Stimulated activated CD4-positive, alpha-beta T cell treated with anti-CD3 and anti-CD28 coated beads, Interleukin-1b, Interleukin-23, amount 100 ng/mL, for 1 hour (primary cell): ENCODE measurements at places on chromosomes 4 and X.

- no peak for DNase-seq
Measured at GRCh38 chr4:102592256-102592655, 91.1 kb downstream of the NFKB1 start.

- DNase-seq: peak; percentile 22
Measured at GRCh38 chr4:184100297-184100885, 117.3 kb downstream of the ENPP6 start.

- no peak for DNase-seq
Measured at GRCh38 chr4:181820553-181820952, 422.6 kb upstream of the TENM3 start.

GRCh38 chrX:71053217-71053621, 14.9 kb downstream of the SNX12 start:
- no peak for DNase-seq

DNA sequence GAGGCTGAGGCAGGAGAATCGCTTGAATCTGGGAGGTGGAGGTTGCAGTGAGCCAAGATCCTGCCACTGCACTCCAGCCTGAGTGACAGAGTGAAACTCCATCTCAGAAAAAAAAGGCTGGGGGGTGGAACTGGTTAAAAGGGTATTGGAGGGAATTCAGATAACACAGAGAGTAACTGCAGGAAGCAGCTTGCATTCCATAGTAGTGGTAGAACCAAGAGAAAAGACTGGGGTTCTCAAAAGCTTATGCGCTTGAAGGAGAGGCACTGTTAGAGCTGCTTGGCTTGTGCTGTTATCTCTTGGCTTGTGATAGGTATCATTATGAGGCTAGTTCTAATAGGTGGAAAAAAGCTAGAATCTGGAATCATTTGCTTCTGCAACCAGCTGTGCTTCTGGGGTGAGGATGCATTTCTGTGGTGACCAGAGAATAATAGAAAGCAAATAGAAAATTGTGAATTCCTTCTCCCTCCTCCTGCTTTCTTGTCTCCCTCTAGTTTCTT, 91.2 kb upstream of the ELOVL6 start:
- no peak for DNase-seq

GRCh38 chr4:103998756-103999155, 279.0 kb upstream of the TACR3 start:
- DNase-seq: no peak

GRCh38 chr4:101295691-101296090, 51.6 kb downstream of the PPP3CA start:
- no peak for DNase-seq

- DNase-seq: no peak
Measured at GRCh38 chr4:150681063-150681462, 99.1 kb downstream of the MAB21L2 start.

DNA sequence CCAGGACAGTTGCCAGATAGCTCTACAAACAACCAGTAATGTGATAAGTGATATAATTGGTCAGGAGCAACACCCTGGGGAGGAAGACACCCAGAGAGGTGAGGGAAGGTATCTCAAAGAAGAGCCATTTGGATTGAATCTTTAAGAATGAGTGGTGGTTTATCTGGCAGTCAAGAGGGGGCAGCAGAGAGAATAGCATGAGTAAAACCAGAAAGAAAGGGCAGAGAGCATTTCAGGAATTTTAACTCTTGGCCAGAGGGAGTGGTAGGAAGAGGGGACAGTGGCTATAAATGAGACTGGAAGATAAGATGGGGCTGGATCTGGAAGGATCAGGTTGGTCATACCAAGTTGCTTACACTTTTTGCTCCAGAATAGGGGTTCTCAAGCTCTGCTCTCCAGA, 5.9 kb upstream of the SEPTIN6 start:
- DNase-seq: no peak

DNA sequence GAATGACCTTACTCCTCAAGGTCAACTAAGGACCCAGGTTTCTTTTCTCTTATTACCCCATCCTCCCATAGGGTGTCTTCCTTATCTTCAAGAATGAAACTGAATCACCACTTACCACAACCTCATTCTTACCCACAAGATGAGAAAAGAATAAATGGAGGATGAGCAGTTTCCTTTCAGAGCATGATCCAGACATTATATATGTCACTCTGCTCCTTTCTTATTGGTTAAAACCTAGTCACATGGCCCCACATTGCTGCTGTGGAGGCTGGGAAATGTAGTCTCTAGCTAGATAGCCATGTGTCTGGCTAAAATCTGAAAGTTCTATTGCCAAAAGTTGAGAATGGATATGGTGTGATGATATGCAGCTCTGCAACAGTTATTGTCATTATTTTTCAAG, 62.4 kb upstream of the RAI2 start:
- no peak for DNase-seq

DNA sequence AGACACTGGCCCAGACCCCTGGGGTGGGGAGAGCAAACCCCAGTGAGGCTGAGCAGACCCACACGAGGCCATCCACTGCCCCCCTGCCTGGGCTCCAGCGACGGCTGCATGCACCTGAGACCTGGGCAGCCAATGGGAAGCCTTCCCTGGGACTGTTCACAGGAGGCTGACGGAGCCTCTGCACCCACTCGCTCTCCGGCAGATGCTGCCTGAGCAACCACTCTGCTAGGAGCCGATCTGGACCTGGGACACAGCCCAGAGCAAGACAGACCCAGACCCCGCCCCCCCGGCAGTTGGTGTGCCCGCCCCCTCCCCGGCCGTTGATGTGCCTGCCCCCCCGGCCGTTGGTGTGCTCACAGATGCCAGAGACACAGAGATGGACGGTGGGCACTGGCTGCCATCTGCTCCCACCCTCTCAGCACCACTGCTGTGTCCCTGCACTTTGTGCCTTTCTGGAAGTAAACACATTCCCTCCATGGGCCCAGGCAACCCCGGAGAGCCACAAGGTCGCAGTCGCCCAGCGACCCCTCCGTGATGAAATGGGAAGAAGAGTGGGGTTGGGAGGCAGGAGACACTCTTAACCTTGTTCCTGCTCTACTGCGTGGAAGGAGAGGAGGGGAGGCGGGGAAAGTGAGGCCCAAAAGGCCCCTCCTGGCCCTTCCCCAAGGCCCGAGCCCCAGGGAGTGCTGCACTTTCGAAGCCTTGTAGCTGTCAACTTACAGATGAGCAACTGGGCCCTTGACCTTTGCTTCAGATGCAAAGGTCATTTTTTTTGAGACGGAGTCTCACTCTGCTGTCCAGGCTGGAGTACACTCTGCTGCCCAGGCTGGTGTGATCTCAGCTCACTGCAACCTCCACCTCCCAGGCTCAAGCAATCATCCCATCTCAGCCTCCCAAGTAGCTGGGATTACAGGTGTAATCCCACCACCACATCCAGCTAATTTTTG, 62.0 kb downstream of the ZFYVE28 start:
- DNase-seq: no peak

- DNase-seq: no peak
Measured at GRCh38 chr4:99998062-99998867, 48.2 kb upstream of the H2AZ1 start.

DNA sequence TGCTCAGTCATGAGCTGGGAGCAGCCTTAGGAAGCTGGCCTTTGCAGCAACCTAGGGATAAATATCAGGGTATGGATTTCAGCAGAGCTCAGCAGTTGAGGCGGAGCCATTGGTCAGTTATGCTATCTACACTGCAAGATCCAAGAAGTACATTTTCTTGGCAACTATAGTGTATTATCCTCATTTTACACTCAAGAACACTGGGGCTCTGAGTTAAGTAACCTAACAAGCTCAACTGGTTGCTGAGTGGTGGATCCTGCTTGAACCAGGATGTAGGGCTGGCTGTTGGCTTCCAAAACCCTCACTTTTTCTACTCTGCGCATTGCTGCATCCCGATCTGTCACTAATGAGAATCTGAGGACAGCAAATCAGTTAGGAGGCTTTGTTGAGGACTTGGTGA, 1.5 kb upstream of the SCARB2 start:
- DNase-seq: no peak

GRCh38 chr4:48388525-48389154, 47.3 kb downstream of the SLAIN2 start:
- DNase-seq: no peak

DNA sequence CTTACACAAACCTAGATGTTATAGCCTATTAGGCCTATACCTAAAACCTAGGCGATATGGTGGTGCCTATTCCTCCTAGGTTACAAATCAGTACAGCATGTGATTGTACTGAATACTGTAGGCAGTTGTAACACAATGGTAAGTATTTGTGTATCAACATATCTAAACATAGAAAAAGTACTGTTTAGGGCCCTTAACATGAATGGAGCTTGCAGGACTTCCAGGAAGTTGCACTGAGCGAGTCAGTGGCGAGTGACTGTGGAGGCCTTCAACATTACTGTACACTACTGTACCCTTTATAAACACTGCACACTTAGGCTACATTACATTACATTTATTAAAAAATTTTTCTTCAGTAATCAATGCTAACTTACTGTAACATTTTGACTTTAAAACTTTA, 37.8 kb downstream of the WWC2 start:
- DNase-seq: no peak

- DNase-seq: no peak
Measured at GRCh38 chrX:13651150-13651549, 1.8 kb upstream of the TCEANC start.

DNA sequence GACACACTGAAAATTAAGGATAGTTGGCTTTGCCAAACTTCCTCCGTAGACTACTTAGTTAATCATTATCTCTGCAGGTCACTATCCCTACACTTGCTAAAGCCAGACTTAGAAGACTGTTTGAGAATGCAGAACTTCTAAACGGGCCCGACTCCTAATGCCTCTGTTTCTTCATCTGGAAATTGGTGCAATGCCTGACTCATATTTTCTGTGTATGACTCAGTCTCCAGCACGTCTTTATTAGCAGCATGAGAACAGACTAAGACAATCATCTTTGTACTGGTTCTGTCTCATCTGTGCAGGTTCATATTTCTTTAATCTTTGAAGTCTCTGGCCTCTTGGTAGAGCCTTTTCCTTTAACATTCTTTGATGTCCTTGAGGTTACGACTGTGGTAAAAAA, 411.9 kb upstream of the ACTRT1 start:
- no peak for DNase-seq

- no peak for DNase-seq
Measured at GRCh38 chr4:48641401-48641800, 138.7 kb downstream of the FRYL start.

DNA sequence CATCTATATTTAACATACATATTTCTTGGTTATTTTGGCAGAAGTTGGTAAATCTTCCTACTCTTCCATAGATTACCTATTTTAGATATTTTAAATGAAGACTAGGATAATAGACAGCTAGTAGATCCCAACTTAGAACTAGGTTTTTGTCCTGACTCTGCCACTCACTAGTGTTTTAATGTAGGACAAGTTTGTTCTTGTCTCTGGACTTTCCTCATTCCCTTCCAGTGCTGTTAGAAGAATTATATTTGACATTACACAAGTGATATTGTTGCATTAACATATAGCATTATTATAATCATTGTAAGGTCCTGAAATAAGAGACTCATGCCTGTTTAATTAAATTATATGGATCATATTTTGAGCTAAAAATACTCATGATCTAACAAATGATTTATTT, 24.1 kb upstream of the ALB start:
- no peak for DNase-seq

DNA sequence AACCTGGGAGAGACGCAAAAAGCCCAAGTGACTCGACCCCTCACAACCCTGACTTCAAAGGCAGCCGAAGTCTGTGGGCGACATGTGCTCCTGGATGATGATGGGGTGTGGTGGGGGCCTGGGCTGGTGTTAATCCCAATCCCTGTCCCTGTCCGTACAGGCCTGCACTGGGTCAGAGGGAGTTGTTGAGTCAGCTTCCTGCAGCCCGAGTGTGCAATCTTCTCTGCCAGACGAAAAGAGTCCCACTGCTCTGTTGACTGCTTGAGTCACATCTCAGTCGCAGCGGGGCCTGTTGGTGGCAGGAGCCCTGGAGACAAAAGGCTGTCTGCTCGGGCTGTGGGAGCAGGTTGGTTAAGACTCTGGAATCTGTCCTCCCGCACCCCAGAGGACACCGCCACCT, 10.3 kb downstream of the FAM3A start:
- no peak for DNase-seq

GRCh38 chr4:178081176-178081575, 638.9 kb upstream of the AGA start:
- no peak for DNase-seq

DNA sequence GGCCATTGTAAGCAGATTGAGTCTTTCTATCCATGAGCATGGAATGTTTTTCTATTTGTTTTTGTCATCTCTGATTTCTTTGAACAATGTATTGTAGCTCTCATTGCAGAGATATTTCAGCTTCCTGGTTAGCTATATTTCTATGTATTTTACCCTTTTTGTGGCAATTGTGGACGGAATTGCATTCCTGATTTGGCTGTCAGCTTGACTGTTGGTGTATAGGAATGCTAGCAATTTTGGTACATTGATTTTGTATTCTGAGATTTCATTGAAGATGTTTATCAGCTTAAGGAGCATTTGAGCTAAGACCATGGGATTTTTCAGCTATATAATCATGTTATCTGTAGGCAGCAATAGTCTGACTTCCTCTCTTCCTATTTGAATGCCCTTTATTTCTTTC, 154.6 kb downstream of the GUCY2F start:
- no peak for DNase-seq

DNA sequence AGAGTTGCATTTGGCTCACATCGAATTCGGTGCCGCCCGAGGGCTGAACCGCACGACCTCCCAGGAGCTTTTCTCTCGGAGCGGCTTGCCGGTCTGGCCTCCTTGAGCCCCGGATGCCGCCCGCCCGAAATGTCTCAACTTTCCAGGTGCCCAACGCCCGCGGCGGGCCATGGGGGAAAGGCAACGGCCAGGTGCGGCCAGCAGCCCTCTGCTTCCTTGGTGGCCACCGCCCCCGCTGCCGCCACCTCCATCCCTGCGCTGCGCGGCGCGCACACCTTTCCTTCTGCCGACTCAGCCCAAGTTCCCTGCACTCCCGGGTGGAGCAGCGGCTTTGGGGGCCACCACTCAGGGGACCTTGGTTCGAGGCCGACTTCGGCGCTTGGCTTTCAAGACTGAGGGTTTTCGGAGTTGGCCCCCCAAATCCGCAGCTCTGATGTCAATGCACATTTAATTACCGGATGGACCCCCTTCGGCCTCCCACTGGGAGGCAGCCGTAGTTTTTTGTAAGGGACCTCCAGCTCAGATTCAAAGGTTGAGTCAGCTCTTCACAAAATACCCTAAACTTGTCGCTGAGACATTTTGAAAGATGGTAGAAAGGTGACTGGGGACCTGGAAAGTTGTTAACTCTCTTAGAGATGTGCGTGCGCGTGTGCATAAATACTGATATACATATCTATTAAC, 1.1 kb downstream of the AFF2 start:
- DNase-seq: no peak

DNA sequence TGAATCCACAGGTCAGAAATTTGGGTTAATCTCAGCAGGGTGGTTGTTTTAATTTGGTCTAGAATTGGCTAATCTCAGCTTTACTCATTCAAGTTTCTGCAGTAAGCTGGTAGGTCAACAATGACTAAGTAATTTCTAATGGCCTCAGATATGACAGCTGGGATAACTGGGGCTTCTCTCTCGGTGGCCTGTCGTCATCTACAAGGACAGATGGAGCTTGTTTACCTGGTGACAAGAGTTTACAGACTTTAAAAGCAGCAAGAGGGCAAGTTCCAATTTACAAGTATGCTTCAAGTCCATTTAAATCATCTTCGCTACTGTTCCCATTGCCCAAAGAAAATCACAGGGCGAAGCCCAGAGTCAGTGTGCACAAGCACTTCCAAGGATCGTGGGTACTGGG, 453.9 kb downstream of the PDHA2 start:
- DNase-seq: no peak

- no peak for DNase-seq
Measured at GRCh38 chr4:88674979-88675378, 22.6 kb downstream of the NAP1L5 start.

- DNase-seq: no peak
Measured at GRCh38 chr4:16171831-16172230, 54.4 kb downstream of the TAPT1 start.

GRCh38 chrX:15739886-15740285, 1.8 kb downstream of the CA5B start:
- DNase-seq: no peak
